ENCODE measurements at places on chromosomes 1 and 21. TPM values are rescaled to one million over a fixed set of nuclear protein-coding genes. Genes with fewer than 3 reads are reported as not detected.

GRCh38 chr1:29245876-29246275 lies 9.6 kb downstream of the PTPRU start:
- peak; percentile 43 for DNase-seq

- no peak for DNase-seq
Observed at GRCh38 chr1:217188280-217189237, 442.3 kb downstream of the GPATCH2 start.

GRCh38 chr1:162631546-162632191 lies 595 bp upstream of the DDR2 start:
- no peak for DNase-seq

WNT2B gene
- total RNA-seq, result 5.7 TPM

Measured in cardiac septum (tissue), 1 donor.